Body of pancreas (tissue), 4 donors: ENCODE measurements at places on chromosomes 4 and X.

GRCh38 chrX:110026099-110026844 lies 23.4 kb downstream of the TMEM164 start:
- no peak for DNase-seq

DNA sequence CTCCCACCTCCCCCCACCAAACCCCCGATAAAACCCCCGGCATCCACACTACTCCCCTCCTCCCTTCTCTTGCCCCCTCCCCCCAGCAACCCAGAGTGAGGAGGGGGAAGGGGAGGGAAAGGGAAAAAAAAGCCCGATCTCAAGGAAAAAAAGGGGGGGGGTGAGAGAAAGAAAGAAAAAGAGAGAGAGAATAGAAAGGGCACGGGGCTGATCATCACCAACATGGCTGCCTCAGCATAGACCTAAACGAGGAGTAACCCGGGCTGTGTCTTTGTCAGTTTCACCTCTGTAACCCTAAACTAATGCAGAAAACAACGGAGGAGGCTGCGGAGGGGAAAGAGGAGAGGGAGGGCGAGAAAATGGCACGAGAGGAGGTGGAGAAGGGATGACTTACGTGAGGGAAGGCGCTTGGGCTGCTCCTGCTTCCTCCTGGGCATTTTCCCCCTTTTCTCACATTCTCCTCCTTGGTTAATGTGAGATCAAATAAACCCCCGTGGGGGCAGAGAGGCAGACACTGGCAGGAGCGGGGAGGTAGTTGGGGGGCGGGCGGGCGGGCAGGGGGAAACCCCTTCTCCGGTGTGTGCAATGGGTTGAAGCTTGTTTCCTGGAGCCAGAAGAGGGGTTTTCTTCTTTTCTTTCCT lies 532 bp downstream of the ZNF827 start:
- DNase-seq: peak; percentile 20

GRCh38 chrX:46599051-46599560 lies 25.5 kb downstream of the CHST7 start:
- no peak for DNase-seq

GRCh38 chr4:93710101-93710846 lies 118.3 kb upstream of the ATOH1 start:
- DNase-seq: no peak

DNA sequence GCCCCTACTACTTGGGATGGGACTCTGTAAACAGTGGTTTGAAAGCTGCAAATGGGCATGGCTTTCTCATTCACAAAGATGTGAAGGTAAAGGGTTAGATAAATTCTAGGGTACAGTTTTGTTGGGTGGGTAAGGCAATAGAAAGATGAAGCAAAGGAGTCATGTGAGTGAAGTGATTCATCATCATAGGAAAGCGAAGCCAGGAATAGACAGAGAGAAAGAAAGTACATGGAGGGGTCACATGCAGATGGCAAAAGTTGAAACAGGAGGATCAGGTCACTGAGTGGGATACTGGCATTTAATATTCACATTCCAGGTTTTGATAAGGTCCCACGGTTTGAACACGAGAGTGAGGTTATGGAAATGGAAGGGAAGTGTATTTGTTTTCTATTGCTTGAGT lies 8.2 kb upstream of the ABCG2 start:
- no peak for DNase-seq

GRCh38 chr4:38069271-38069760 lies 109.1 kb downstream of the PTTG2 start:
- DNase-seq: peak; percentile 81

GRCh38 chr4:7289589-7289988 lies 97.3 kb downstream of the SORCS2 start:
- DNase-seq: no peak

DNA sequence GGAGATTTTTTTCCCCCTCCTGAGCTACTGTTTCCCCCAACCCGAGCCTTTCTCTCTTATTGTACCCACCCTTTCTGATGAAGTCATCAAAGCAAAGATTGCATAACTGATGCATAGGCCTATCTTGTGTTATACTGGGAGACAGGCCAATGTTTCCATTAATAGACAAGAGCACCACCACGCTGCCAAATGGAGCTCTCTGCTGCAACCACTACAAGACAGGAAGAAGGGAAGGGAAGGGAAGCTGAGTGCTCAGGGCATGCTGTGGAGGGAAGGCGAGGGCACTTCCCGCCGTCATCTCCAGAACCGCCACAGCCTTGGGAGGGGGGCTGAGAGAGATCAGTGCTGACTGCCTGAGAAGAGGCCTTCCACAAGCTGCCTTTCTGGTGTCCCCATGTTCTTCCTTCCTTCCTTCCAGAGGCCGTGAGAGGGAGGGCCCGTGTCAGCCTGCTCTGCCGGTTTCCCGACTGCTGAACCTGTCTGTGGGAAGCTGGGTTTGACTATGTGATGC lies 75.0 kb downstream of the MGST2 start:
- DNase-seq: peak; percentile 51

GRCh38 chrX:68842351-68842750 lies 13.5 kb downstream of the EFNB1 start:
- DNase-seq: no peak

GRCh38 chr4:71130827-71131603 lies 137.6 kb downstream of the DCK start:
- DNase-seq: no peak

DNA sequence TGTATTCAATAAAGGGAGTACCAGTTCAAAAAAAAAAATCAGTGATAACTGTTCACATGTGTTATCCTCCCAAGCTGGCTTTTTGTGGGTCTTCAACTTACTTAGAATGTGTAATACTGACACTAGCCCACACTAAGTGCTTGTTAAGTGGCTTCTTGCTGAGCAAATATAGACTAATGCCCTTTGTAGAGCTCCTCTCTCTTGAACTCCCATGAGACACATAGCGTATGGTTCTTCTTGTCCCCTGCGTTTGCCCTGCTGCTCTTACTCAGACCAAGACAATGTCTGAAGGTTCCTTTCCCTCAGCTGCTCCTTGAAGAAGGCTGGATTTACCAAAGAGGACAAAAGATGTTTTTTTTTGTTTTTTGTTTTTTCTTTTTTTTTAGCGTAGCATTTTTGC lies 110.9 kb downstream of the FRAS1 start:
- no peak for DNase-seq

DNA sequence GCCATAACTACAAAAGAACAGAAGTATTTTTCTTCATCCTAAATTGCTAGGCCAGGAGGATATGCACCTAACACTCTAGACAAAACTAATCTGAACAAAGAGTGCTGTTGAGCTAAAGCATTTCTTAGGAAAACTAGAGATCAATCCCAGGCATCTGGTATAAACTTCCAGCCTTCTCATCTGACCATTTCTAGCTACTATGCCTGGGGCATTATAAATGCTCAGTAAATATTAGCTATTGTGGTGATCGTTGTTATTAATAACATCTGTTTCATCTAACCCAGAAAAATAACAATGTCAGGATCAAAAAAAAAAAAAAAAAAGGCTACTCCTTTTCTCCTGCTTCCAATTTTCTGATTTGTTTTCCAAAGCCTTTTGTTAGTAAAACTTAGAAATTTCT lies 7.7 kb upstream of the SLC10A6 start:
- DNase-seq: no peak

- DNase-seq: no peak
These were observed 166.1 kb upstream of the TEX13C start for GRCh38 chrX:125153621-125154020.

DNA sequence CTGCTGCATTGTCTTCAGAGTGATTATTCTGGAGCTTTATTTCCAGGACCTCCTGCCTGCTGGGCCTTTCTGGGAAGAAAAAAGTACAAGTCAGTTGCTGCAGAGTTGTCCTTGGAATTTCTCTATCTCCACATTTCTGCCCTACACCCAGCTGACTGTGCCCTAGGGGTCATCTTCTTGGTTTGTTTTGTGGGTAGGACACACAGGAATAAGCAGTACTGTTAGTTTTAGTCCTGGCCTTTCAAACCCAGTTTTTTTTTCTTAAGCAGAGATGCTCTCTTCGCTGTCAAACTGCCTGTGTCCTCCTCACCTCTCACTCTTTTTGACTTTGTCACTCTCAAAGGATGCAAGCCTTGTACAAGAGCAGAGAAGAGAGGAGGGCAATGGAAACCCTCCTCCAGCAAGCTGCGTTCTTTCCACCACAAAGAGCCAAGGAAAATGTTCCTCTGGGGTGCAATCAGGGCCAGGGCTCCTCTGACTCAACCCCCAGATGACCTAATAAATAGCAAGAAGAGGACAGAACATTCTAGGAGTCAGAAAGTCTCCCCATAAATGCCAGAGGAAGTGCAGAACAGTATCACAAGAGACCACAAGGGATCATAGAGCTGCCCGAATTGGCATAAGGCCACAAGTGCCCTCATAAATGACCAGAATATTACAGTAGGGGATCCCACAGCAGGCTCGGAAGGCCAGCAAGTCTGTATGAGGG lies 186.2 kb downstream of the RCHY1 start:
- peak; percentile 17 for DNase-seq

DNA sequence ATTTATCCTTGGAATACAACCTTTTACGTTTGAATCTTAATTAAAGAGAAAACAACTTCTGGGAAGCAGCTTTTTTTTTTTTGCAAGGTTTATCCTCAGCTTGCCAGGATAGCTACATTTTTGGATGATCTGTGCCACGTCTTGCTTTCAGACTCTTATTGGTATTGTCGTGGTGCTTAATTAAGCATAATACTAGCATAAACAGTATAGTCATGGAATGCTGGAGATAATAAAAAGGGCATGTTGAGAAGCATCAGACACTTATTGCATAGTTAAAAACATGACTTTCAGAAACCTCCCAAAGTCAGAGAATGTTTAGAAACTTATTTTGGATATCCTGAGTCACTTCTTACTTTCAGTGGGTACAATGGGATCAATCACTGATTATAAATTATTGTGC lies 77.0 kb downstream of the PALLD start:
- DNase-seq: no peak

DNA sequence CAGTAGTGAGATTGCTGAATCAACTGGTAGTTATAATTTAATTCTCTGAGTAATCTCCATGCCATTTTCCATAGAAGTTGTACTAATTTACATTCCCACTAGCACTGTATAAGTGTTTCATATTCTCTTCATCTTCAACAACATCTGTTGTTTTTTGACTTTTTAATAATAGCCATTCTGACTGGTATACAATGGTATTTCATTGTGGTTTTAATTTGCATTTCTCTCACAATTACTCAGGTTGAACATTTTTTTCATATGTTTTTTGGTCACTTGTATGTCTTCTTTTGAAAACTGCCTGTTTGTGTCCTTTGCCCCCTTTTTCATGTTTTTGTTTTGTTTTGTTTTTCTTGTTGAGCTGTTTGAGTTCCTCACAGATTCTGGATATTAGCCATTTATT lies 880.2 kb downstream of the RAPGEF2 start:
- DNase-seq: no peak

GRCh38 chrX:20330545-20330944 lies 63.8 kb upstream of the RPS6KA3 start:
- DNase-seq: no peak

DNA sequence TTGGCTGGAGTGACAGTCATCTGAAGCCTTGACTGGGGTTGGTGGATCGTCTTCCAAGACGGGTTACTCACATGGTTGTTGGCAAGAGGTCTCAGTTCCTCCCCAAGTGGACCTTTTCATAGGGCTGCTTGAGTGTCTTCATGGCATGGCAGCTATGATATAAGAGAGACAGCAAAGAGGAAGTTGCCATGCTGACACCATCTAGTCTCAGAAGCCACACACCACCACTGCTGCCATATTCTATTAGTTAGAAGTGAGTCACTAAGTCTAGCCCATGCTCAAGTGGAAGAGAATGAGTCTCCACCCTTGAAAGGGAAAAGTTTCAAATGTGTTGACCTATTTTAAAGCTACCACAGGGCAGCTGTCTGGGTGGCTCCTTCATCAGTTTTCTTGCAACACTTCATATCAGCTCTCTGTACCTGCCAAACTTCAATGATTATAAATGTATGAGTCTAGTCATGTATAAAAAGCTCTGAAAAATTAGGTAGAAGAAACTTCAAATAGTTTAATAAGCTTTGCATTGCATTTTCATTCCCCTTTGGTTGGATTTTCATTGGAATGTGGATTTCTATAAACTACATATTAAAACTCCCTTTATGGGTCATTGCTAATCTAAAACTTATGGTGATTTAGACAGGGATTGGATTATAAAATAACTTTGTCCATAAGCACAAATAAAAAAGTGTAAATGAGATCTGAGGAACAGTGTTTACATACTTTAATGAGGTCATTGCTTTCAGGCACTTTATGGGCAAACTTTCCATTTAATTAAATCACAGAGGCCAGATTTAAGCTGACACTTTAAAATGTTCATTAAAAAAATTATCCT lies 68.0 kb upstream of the ATXN3L start:
- no peak for DNase-seq

- DNase-seq: peak; percentile 43
These were observed 61.7 kb downstream of the MAML3 start for GRCh38 chr4:140092094-140092851.

DNA sequence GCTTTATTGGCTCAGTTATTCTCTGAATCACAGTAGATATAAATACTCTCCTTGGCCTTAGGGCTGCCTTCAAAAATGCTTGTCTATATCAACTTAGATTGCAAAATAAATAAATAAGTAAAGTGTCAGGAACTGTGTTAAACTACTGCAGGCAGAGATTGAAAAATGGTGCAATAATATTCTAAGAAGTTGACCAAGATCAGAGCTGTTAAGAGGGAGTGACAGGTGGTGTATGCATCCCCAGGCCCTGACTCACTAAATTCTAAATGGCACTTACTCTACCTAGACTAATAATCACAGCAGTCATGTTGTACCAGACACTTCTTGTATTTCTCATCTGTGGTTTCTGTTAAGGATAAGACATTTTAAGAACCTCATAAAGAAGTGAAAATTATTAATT lies 235.1 kb upstream of the SPOCK3 start:
- no peak for DNase-seq

DNA sequence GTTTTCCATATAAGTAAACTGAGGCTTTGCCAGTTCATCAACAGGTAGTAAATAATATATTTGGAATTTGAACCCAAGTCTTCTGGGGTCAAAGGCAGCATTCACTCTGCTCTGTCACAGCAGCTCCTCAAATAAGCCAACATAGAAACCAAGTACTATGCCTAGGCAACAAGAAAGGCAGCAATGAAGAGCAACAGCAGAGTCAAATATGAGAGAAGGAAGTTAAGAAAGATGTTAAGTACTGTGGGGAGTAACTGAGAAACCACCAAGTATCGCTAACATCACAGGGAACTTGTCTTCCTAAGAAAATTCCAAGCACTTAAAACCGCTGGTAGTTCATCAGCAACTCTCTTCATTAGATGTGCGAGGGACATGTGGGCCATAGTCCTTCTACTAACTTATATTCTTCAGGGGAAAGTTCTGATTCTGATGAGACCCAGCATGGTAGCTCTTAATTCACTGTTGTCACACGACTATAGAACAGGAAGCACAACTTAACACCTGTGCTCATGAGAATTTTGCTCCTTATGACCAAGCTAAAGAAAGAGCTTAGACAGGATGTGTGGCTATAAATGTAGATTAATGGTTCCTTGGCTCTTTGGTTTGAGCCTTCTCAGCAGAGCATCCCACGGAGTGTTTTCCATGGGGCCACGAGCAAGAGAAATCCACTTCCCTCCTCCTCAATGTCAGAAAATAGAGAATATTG lies 107.8 kb downstream of the AR start:
- DNase-seq: no peak
